ENCODE measurements at places on chromosomes 6 and 20.

- DNase-seq = no peak
Observed at GRCh38 chr20:37225146-37225545, 36.5 kb downstream of the GHRH start.

DNA sequence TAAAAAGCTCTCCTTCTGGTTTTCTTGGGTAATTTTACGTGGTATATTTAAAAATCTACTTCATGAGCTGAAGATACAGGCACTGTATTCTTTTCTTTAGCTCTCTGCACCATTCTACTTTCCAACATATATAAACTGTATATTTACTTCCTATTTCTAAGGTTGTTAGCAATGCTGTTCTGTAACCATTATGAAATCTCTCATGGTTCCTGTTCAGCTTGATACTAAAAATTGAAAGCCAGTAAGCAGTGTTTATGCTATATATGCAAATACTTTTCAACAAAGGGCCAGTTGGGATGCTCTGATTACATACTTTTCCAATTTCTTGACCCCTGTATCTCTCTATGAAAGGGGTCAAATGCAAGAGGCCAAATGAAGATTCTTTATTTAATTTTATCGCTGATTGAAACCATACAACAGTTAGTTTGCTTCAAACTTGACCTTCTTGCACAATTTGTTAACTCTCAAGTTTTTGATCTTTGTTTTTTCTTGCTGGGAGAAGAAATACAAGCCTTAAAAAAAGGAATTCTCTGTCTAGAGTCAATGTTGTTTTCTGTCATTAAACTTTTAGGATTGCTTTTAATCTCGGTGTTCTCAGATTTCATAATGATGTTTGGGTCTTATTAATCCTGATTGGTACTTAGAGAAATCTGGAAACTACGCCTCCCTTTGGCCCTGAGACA, 223.2 kb downstream of the PRL start:
- DNase-seq = no peak

DNA sequence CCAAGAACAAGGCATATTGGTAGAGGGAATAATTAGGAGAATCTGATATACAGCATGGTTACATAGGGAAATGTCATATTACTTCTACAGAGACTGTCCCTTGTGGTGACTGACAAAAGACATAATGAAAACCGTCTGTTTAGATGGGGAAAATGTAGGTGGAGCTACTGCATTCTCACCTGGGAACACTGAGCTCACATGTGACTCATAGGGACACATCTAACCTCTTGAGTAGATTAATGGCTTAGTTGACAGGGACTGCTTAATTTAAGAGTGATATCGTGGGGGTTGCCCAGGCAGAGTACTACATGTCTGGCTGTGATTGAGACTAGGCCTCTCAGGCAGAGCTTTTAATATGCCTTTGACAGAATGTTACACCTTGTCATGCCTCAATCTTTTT, 235.3 kb upstream of the ZFP64 start:
- DNase-seq = no peak

DNA sequence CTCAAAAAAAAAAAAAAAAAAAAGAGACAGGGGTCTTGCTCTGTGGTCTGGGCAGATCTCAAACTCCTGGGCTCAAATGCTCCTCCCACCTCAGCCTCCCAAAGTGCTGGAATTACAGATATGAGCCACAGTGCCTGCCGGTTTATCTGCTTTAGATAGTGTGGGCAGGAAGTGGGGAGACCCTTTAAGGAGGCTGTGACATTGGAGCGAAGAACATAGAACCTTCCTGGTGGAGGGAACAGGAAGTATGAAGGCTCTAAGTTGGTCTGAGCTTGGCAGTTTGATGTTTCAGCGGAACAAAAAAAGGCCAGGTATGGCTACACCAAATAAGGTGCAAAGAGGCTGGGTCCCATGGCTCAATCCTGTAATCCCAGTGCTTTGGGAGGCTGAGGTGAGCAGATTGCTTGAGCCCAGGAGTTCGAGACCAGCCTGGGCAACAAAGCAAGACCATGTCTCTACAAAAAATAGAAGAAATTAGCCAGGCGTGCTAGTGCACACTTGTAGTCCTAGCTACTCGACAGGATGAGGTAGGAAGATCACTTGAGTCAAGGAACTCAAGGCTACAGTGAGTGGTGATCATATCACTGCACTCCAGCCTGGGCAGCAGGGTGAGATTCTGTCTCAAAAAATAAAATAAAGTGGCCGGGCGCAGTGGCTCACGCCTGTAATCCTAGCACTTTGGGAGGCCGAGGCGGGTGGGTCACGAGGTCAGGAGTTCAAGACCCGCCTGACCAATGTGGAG, 8.7 kb upstream of the ZMYND8 start:
- no peak for DNase-seq

- DNase-seq = peak; percentile 86
Observed at GRCh38 chr6:25637960-25638434, 14.0 kb upstream of the SCGN start.

DNA sequence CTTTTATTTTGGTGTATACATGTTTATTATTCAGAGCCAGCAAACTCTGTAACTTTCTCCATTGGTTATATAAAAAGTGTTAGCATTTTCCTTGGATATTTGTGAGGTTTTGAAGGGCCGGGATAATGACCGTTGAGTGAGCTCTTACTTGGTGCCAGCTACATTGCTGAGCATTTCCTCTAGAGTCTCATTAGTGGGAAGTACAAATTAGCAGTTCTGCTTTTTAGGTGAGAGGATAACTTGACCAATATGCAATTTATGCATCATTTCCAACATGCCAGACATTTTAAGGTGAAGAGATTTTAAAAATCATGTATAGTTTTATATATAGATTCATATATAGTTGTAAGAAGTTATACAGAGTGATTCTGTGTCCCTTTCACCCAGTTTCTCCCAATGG, 84.3 kb downstream of the CARMIL1 start:
- DNase-seq = no peak
